ENCODE measurements at places on chromosomes 5 and 9.

- no peak for DNase-seq
These were observed 17.4 kb upstream of the TMEM174 start for GRCh38 chr5:73155271-73156222.

DNA sequence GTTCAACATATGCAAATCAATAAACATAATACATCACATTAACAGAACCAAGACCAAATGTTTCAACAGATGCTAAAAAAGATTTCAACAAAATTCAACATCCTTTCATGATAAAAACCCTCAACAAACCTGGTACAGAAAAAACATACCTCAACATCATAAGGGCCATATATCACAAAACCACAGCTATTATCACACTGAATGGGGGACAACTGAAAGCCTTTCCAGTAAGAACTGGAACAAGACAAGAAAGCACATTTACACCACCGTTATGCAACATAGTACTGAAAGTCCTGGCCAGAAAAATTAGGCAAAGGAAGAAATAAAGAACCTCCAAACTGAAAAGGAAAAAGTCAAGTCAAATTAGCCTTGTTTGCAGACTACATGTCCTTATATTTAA, 93.6 kb downstream of the DTWD2 start:
- no peak for DNase-seq

- no peak for DNase-seq
These were observed 182.5 kb downstream of the GAS1 start for GRCh38 chr9:86764671-86765343.

- DNase-seq, result no peak
These were observed 170.5 kb downstream of the ARHGEF28 start for GRCh38 chr5:73796164-73797131.

- DNase-seq, result no peak
These were observed 71.5 kb downstream of the PRLR start for GRCh38 chr5:35158622-35159369.

DNA sequence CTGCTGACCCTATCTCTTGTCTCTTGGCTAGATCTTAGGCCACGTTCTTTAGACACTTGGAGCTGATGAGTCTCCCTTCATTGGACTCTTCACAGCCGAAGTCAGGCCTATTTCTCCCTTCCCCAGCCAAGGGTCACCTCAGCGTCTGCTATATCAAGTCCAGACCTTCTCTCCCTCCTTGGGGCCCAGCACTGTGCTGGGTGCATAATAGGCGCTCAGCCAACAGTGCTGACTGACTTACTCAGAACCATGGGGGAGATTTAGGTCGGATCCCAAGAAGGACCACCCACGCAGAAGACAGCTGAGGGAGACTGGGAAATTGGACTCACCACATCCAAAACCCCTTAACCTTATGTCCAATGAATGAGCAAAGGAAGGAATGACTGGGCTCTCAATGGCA, 5.6 kb upstream of the AMBP start:
- no peak for DNase-seq

DNA sequence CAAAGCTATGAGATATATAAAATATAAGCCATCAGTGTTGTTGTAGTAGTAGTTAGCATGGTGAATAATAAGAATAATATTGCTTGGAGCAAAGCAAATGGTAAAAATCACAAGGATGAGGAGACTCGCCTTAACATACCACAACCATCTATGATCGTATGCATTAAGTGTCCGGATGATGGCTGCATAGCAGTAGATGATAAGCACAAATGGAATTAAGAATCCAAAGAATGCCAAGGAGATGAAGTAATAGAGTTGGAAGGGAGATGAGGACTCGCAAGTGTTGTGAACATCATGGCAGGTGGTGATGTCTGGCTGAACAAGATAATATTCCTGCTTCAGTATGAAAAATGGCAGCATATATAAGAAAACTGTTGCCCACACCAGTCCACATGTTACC, 5.5 kb downstream of the F2RL2 start:
- DNase-seq, result no peak

GRCh38 chr5:10859393-10860195, 98.6 kb upstream of the DAP start:
- no peak for DNase-seq

- peak; percentile 37 for DNase-seq
These were observed 475.7 kb upstream of the TNC start for GRCh38 chr9:115593587-115594091.

DNA sequence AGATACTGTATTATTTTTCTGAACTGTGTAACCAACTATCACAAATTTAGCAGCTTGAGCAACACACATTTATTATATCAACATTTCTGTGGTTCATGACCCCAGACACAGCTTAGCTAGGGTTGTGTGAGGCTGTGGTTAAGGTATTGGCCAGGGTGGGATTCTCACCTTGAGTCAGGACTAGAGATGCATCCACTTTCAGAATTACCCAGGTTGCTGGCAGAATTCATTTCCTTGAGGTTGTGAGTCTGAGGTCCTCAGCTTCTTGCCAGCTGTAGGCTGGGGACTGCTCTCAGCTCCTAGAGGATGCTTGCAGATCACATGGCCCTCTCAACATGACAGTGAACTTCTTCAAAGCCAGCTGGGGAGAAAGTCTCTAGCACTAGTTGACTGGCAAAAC, 122.5 kb upstream of the RASGRF2 start:
- no peak for DNase-seq

DNA sequence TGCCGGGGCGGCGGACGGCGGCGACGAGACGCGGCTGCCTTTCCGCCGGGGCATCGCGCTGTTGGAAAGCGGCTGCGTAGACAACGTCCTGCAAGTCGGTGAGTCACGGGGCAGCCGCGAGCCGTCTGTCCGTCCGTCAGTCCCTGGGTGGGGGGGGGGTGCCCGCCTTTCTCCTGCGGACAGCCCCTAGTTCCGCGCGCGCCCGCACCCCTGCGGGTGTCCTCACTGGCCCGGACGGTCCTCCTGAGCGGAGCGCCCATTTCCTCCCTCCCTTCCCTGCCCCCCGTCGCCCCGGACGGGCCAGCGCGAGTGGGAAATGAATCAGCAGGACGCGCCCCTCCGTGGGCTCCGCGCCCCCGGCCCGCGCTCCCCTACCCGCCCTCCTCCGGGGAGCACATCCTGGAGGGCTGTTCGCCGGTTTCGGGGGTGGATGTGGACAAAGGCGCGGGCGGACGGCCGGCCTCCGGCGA, 828 bp downstream of the ZSWIM6 start:
- no peak for DNase-seq

GRCh38 chr9:85053206-85053786, 383.8 kb downstream of the NTRK2 start:
- DNase-seq, result no peak

DNA sequence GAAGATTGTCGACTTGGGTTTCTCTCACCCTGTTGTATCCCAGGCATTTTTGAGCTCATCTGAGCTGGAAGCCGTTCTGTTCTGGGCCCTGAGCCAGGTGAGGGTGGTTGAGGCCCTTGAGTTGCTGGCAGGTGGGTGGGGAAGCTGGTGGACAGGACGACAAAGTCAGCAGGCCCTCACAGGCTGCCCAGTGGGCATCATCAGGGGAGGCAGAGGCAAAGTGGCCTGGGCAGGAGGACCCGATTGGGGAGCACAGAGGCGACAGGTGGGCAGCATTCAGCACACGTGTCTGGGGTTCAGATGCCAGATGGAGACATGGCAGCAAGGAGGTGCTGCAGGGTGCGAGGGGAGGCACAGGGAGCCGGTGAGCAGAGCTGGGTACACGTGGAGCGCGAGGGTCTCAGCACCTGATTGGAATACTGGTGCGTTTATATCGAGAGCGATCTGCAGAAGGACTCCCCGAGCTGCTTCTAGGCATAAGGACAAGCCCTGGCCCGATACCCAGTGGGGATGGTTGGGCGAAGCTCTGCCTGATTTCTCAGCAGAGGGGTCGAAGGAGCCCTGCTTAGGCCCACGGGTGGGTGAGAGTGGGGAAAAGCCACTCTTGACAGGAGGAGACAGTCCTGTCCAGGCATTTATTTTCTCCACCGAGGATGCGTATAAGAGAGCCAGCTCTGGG, 49.0 kb upstream of the SUSD3 start:
- DNase-seq, result no peak

DNA sequence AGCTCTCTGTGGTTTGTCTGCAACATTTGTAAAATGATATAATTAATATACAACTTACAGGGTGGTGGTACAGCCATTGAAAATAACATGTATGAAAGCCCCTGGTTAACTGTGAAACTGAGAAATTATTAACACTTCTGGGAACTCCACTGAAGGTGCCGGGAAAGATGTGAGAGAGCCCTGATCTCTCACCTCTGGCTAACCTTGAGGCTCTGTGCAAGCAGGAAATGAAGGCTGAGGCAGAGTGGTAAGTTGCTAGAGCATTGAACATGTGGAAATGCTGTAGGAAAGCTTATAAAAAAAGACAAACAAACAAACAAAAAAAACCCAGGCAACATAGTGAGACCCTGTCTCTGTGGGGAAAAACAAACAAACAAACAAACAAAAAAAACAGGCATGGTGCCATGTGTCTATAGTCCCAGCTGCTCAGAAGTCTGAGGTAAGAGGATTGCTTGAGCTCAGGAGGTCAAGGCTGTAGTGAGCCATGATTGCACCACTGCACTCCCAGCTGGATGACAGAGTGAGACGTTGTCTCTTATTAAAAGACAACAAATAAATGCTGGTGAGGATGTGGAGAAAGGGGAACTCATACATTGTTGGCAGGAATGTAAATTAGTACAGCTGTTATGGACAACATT, 7.5 kb downstream of the CATSPER3 start:
- DNase-seq, result no peak

- no peak for DNase-seq
These were observed 38.4 kb upstream of the SMIM15 start for GRCh38 chr5:61200582-61201155.

GRCh38 chr5:137699336-137700281, 36.3 kb downstream of the KLHL3 start:
- no peak for DNase-seq

DNA sequence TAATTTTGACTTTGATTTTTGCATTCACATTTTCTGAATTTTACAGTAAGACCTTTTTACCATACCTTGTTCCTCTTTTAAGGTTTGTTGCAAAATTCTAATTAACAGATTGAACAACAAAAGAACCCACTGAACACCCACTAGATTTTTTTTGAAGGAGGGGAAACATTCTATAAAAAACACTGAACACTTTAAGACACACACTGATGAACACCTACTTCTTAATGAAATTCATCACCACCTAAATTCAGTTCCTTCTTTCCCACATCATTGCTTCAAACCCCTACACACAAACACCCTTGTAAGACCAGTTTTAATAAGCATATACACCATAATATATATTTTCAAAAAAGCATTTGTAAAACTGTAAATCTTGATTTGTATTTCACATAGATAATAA, 559.0 kb upstream of the MEF2C start:
- DNase-seq, result no peak

GRCh38 chr5:103369125-103370120, 110.9 kb downstream of the MACIR start:
- no peak for DNase-seq

DNA sequence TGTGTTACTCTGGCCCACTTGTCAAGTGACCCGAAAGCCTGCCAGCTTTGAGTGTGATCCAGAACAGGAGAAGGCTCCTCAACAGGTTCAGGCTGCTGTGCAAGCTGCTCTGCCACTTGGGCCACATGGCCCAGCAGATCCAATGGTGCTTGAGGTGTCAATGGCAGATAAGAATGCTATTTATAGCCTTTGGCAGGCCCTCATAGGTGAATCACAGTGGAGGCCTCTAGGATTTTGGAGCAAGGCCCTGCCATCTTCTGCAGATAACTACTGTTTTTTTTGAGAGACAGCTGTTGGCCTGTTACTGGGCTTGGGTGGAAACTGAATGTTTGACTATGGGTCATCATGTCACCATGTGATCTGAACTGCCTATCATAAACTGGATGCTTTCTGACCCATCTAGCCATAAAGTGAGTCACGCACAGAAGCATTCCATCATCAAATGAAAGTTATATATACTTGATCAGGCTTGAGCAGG, 180.8 kb downstream of the CARTPT start:
- DNase-seq, result no peak

- no peak for DNase-seq
These were observed 6.3 kb downstream of the CRHBP start for GRCh38 chr5:76958991-76959767.

DNA sequence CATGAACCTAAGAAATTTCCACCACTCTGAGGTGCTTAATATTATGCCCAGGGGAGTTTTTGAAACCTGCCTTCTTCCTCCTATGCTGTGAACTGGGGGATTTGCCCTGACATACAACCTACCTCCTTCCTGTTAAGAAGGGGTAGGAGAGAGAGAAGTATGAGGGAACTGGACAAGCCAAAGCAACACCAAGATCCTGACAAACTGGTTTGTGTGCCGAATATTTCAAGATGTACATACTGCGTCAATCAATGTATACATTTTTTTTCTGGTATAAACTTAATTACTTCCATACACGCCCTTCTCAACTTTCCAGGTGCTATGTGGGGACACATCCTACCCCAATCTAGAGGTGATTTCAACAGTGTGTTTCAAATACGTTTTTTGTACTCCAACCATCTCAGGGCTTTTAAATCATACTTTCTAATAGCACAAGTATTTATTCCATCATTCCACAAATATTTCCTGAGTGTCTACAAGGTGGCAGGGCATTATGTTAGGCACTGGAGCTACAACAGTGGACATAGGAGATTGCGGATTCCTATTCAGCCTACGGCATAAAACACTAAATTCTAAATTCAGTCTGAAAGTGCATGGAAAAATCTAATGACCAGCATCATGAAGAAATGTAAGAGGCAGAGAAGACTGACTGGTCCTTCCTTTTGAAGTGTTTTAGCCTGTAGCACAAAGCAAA, 70.1 kb upstream of the IFNK start:
- DNase-seq, result no peak

DNA sequence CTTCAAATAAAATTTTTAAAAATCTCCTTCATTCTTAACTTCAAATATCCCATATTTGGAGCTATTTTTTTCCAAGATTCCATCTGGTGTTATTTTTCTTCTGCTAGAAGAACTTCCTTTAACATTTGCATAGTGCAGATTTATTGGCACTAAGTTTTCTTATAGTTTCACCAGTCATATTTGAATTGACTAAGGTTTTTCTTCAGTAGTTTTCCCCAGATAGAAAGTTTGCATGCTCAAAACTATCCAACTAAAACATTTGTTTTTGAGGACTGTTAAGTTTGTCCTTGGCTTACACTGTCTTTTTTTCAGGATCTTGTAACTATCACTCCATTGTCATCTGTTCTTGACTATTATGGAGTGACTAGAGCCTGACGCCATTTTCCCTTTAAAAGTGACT, 606.7 kb downstream of the TAF11L14 start:
- no peak for DNase-seq

All from renal pelvis (tissue), 12 donors.